AG10803 (cell line): ENCODE measurements at places on chromosomes 3 and 15.

- no peak for DNase-seq
These were observed 85.2 kb upstream of the ZNF385D start for GRCh38 chr3:21836227-21836626.

- DNase-seq, result no peak
These were observed 166.8 kb downstream of the TCF12 start for GRCh38 chr15:57085267-57085666.

- DNase-seq, result no peak
These were observed 10.6 kb downstream of the CHCHD4 start for GRCh38 chr3:14113965-14114635.

- peak; percentile 35 for DNase-seq
These were observed 189.2 kb upstream of the FEZF2 start for GRCh38 chr3:62562596-62562995.

DNA sequence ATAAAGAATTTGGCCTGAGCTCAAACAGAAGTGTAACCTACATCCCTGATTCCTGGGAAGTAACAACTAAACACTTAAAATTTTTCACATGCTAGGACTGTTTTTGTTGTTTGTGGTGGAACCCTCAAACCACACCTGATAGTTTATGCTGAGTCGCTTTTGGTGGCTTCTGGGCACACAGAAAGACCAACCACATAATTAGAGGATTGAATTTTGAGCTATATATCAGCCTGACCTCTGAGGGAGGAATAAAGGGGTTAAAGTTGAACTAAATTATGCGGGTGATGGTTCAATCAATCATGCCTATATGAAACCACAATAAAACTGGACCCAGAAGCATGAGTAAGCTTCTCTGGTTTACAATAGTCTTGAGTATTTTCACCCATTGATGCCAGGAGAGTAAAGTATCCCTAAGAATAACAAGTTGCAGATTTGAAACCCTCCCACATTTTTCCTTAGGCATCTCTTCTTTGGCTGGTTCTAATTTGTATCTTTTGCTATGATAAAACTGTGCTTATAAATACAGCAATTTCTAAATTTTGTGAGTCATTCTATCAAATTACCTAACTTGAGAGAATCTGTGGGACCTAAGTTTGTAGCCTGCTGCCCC is 1304.5 kb upstream of the GBE1 start:
- DNase-seq, result no peak

- no peak for DNase-seq
These were observed 98.2 kb upstream of the RASGRP1 start for GRCh38 chr15:38662805-38663204.

- no peak for DNase-seq
These were observed 406.0 kb upstream of the WNT5A start for GRCh38 chr3:55893045-55893664.

GRCh38 chr3:195150181-195151118 is 120.5 kb downstream of the XXYLT1 start:
- DNase-seq, result peak; percentile 48

- DNase-seq, result no peak
These were observed 84.3 kb upstream of the FXR1 start for GRCh38 chr3:180828001-180828720.

DNA sequence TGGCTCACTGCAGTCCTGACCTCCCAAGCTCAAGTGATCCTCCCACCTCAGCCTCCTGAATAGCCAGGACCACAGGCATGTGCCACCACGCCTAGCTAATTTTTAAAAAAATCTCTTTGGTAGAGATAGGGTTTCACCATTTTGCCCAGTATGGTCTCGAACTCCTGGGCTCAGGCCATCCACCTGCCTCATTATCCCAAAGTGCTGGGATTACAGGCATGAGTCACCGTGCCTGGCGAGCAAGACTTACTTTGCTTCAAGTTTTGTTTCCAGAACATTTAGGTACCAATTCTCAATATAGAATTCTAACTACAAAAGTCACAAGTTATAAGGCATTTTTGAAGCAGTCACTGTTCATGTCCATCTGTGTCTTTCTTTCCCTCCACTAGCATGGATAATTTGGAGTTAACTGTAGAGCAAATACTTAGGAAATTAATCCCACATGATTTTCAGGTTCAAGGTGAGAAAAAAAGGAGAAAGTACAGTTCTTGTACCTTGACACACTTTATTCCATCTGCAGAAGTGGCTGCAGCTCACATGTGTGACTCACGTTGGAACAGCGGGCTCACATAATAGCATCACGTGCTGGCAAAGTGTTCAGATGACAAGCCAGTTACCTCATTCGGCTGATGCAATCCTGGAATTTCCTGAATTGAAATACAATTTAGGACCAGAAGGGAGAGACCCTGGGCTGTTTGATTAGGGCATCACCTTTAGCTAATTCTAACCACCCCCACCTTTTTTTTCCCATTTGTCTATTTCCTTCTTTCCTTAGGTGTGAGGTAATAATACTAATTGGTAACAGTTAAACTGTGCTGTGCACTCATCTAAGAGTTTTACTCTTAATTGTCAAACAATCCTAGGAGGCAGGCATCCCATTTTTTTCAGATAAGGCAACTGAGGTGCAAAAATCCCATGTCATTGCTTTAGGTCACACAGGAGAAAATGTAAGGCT is 46.9 kb upstream of the NEDD4 start:
- DNase-seq, result peak; percentile 93

DNA sequence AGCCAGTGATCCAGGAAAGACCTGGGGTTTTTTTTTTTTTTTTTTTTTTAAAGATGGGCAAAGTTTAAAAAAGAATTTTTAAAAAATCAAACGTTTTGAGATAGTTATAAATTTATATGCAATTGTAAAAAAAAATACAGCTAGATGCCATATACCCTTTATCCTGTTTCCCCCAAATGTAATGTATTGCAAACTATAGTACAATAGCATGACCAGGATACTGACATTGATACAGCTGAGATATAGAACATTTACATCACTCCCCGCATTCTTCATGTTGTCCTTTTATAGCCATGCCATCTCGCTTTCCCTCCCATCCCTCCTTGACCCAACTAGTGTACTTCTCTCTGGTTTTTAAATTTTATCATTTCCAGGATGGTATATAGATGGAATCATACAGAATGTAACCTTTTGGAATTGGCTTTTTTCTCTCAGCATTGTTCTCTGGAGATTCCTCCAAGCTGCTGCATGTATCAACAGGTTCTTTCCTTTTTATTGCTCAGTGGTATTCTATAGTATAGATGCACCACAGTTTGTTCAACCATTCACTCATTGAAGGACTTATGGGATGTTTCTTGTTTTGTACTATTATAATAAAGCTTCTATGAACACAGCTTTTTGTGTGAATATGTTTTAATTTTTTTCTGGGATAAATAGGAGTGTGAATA is 104.9 kb downstream of the CGNL1 start:
- DNase-seq, result no peak

DNA sequence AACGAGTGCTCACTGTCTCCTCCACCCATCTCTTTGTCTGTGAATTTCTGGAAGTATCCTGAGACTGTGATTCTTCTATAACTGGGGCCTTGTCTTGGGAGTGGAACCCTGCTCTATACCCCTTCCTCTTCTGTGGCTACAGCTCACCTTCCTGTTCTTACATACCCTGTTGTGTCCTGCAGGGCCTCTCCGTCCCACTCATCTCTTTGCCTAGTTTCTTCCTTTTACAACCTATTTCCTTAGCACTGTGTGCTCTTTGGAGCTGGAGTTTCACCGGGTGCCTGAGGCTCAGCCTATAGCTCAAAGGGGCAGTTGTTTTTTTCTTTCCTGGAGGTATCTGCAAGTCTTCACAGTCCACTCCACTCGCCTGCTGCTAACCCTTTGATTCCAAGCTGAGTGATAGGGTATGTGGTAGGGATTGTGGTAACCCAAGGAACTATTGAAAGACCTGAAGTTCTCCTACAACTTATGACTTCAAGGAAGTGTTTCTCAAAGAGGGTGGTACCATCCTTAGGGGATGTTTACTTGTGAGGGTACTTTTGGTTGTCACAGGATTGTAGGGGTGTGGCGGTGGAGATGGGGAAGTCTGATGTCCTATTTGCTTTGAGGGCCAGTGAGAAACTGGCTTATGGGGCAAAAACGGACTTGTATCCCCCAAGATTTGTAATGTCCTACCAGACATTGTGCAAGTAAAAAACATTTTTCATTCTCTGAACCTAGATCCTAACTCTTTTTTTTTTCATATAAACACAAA is 66.6 kb upstream of the ARL8B start:
- DNase-seq, result no peak

GRCh38 chr3:173889596-173889995 is 492.1 kb downstream of the NLGN1 start:
- DNase-seq, result peak; percentile 48

DNA sequence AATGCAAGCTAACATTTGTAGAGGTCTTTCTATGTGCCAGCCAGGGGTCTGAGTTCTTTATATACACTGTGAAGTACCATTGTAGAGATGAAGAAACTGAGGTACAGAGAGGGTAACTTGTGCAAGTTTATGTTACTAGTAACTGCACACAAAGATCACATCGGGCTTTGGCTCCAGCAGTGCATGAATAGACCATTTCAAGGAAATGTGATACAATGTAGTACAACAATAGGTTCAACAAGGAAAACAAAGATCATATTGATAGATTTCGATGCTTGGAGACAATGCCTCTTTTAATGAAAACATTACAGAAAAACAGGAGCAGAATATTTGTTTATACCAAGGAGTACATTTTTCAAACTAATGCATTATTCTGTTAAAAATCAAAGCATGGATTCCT is 115.3 kb downstream of the POLR2M start:
- DNase-seq, result no peak

- DNase-seq, result no peak
These were observed 9.9 kb downstream of the RFT1 start for GRCh38 chr3:53120336-53120735.

GRCh38 chr15:48244921-48245320 is 38.8 kb downstream of the SLC12A1 start:
- peak; percentile 36 for DNase-seq

DNA sequence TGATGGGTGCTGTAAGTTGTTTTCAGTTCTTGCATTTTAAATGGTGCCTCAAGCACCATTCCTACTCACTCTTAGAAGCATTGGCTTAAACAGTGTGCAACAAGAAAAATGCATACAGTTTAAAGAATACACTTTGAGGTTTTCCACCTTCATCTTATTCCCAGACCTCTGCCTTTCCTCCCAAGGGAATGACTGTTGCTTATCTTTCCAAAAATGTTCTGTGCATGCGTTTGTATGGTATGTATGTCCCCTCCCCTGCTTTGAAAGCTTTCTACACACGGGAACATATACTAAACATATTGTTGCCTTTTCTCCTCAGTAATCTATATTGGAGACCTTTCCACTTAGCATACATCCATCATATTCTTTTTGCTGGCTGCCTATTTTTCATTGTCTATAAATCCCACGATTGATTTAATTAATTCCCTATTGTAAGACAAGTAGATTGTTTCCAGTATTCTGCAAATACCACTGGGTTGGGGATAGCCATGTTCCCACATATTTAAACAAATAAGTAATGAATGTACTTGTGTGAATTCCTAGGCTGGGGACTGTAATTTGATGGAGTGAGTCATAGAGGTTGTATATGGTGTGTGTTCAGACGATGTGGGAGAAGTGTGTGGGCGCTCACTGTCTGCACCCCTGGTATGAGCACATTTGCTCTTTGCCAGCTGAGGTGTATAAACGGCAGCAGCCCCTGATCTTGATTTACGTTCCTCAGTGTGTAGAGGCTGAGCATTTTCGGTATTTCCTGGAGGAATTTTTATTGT is 5.8 kb downstream of the TRAK1 start:
- peak; percentile 90 for DNase-seq

GRCh38 chr3:43013743-43014155 is 34.6 kb downstream of the GASK1A start:
- no peak for DNase-seq

DNA sequence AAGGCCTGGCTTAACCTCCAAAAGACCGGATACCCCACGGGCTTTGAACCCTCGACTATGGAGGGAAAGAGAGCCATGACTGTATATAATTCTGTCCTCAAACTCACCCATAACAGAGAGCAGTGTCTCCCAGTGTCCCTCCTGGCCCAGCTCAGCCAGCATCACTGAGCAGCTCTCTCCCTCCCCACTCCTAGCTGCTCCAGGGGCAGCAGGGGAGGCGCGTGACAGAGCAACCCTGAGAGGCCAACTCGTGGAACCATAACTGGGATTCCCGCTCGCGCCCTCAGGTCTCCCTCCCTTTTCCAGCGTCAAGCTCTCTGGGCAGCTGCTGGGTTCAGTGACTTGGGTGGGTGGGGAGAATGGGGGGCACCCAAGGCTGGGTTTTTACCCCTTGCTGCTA is 561 bp upstream of the CPLX3 start:
- DNase-seq, result no peak

GRCh38 chr3:112773-113172 is 83.8 kb upstream of the CHL1 start:
- no peak for DNase-seq

- DNase-seq, result peak; percentile 0
These were observed 56.4 kb downstream of the SPTSSB start for GRCh38 chr3:161314836-161315395.

DNA sequence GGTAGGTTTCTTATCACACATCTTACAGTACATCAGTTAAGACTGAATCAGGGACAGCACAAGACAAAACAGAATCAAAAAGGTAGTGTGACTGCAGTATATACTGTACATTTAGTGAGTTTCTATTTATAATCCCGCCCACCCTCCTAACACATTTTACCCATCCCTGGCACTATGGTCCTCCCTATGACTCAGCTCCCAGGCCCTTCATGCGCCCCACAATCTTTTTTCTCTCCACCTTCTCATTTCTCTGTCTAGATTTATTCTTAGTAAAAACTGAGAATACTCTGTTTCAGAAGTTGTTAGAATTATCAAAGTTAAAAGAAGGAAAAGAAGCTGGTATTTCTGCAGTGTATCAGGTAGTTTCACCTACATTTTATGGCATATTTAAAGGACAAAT is 427.3 kb downstream of the CNTN4 start:
- no peak for DNase-seq

DNA sequence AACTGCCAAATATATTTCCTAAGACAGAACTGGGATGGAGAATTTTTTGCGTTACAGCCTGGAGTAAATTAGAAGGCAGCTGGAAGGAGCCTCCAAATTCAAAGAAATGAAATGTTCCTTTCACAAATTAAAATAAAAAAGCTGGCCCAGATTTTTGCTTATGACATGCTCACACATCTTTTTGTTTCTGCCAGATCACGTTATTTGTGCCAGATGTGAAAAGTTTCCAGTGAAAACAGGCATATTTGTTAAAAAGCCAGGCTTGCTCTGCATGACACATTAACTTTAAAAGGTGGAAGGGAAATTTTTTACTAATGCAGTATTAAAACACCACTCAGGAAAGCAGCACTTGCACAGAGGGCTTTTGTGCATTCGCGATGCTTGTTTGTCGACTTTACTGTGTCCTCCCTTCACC is 23.3 kb upstream of the ACKR4 start:
- DNase-seq, result peak; percentile 95

GRCh38 chr3:127750226-127751031 is 71.9 kb downstream of the MGLL start:
- DNase-seq, result peak; percentile 86

- peak; percentile 25 for DNase-seq
These were observed 246.3 kb upstream of the UMPS start for GRCh38 chr3:124483915-124484470.
